NCI-H524 (cell line): ENCODE measurements at places on chromosomes 5 and 9.

DNA sequence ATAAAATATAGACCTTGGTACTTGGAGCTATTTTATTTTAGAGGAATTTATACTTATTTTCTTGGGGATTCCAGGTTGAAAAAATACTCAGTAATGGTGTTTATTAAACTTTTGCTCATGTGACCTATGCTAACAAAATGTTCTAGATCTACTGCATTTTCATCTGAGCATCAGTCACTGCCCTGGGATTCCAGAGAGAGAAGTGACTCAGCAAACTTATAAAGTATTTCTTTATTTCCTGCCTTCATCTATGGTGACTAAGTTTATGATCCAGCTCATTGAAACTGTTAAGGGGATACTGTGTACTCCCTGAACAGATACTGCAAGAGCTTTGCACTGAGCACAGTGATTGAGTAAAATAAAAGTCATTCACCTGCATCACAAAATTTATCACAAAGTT is 298.5 kb upstream of the CDH18 start:
- DNase-seq: no peak

DNA sequence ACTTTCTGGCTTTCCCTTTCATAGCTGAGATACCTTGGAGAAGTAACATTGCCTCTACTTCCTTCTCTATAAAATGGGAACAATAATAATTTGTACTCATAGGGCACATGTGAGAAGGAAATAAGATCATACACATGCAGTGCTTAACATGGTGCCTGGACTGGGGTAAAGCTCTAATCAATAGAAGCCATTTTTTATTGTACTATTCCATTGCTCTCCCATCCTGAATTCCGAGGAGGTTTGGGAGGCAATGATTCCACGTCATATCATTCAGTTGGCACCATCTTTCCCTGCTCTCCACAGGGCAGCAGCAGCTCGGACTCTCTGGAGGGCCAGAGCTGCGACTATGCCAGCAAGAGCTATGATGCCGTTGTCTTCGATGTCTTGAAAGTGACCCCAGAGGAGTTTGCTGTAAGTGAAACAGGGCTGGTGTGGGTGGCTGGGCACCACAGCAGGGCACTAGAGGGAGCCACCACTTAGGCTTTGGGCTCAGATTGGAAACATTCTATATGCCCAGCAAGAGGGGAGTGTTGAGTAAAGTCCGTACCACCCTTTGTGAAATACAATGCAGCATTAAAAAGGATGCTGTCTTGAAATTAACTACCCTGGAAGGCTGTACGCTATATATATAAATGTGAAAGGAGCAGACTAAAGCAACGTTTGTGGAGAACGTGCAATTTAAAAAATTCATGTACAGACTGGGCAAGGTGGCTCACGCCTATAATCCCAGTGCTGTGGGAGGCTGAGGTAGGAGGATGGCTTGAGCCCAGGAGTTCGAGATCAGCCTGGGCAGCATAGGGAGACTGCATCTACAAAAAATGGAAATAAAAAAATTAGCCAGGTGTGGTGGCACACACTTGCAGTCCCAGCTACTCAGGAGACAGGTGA is 51.2 kb downstream of the RALGPS1 start:
- DNase-seq: peak; percentile 43

DNA sequence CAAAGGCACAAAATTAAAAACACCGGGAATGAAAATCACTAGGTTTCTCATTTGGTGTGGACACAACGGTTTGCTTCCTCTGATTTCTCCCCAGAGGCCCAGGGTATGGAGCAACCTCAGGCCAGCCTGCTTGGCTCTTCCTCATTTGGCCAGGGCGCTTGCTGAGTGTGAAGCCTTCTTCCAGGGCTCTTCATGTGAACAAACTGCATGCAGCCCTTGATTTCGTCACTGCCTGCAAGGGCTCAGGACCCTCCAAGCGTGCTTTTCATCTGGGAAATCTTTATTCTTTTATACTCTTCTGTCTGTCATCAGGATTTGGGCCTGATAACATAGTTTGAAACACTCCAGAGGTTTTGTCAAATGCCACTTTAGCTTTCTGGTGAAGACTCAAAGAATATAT is 122.6 kb upstream of the KLF4 start:
- DNase-seq: no peak

DNA sequence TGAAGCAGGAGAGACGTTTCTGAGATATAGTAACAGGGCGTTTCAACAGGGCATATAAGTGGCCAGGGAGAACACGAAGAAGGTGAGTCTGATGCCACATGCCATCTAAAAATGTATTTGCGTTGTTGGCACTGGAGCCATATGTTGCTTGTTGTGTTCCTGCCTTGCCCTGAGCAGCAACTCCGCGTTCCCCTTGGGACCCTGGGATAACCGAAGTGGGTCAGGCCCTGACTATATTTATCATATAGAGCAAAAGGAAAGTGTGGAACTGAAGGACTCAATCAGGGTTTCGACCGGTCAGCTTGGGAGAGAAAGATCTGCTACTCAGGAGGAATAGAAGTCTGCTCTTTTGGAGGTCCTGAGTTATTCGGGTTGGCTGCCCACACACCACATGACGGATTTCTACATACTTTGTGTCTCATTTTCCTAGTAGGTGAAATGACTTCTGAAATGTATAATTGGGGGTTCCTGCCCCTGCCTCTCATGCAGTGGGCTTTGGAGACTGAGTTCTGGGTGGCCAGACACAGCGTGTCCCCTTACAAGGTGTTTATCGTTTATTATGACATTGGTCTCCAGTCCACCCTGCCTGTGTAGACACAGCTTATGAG is 3.0 kb downstream of the STC2 start:
- DNase-seq: peak; percentile 23

DNA sequence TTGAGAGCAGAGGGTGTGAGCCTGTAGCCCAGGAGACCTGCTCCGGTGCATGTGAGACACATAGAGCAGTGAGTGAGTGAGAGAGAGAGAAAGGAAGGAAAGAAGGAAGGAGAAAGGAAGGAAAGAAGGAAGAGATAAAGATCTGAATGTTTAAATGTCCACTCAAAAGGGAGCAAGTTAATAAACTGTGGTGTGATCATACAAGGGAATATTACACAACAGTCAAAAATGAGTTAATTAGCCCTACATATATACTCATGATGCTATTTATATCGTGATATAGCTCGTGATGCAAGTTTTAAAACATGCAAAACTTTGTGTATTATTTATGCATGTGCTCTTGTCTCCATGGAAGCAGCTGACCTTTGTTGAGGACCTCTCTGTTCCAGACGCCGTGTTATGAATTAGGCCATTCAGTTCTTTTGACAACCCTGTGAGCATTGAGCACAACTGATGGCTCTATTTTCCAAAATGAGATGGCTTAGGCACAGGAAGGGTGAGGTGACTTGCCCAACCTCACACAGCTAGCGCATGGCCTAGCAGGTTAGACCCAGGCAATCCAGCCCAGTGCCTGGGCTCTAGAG is 70.6 kb downstream of the HMCN2 start:
- no peak for DNase-seq

DNA sequence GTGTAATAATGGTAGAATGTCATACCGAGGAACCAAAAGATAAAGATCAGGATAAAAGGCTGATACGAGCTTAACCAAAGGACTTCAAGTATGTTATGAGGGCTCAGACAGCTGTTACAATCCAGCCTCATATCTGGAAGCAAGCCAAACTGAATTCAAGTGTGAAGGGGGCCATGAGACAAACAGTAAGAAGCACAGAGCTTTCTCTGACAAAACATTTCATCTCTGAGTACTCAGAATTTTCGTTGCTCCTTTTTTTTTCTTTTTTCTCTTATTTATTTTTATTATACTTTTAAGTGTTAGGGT is 52.9 kb upstream of the CD180 start:
- DNase-seq: peak; percentile 93

GRCh38 chr5:73783828-73784227 is 157.8 kb downstream of the ARHGEF28 start:
- no peak for DNase-seq

DNA sequence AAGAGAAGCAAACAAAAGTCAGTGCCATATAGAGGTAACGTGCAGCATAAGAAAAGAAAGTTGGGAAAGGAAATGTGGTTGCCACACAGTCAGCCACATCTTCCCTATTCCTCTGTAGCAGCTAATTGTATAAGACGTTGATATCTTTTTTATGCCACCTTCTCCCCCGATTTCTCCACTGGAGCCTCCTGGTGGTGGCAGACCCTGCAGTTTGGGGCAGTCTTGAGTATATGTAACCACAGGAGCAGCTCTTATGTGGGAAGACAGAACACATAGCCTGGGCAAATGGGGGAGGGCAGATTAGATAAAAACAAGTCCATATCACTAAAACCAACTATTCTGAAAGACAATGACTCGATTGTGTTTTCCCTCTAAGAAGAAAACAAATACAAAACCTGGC is 99.7 kb downstream of the PLCXD3 start:
- DNase-seq: no peak

DNA sequence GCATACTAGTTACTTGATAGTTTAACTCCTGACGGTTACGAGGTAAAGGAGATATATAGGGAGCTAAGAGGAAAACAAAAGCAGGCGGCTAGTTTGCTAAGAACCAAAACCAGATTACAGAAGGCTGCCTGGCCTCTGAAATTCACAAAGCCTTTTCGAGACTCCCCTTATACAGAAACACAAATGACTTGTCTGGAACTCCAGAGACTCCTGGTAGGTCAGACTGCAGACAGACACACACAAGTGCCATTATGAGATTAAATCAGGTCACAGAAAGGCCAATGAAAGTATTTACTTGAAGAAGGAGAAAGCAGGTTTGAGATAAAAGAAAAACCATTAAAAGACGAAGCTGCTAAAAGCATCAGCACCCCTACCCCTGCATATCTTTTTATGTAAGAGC is 142.5 kb upstream of the LRRTM2 start:
- DNase-seq: no peak

DNA sequence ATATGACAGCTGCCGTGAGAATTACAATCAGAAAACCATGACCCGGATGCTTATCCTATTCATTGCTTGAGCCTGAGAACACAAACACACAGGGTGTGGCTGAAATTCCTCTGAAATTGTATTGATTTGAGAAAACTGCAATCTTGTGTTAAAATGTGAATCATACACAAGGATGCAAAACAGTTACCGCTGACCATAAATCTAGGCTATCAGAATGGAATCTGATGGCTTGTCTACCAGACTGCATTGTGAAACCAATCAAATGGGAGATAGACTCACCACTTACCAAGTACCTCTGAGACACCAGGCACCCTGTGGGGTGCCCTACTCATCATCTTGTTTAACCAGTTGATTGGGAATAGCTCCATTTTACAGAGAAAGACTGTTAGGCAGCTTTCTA is 188.7 kb upstream of the MSX2 start:
- DNase-seq: no peak

DNA sequence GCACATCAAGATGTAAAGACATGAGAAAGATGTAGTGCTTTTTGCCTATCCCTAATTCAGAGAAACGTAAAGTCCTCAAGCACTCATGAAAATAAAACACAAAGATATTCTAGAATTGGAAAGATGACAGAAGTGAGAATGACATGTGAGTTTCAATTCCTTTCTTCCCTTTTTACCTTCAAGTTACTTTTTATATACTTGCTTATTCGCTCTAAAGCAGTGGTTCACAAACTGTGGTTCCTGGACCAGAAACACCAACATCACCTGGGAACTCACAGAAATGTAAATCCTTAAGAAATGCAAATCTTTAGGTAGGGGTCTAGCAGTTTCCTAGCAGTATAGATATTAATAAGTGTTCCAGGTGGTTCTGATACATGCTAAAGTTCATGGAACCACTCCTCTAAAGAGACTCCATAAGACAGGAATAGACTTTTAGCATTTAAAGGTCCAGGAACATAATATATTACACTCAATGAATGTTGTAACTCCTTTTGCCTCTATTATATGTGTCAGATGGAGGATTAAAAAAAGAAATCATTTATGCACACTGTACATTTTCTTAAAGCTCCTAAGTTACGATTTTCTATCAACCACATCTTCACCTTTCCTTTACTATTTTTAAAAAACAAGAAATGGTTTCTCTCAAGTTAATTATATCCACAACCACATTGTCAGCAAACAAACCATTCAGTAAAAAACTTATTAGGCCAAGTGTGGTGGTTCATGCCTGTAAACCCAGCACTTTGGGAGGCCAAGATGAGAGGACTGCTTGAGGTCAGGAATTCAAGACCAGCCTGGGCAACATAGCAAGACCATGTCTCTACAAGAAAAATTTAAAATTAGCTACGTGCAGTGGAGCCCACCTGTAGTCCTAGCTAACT is 39.9 kb downstream of the ERP44 start:
- DNase-seq: no peak

- no peak for DNase-seq
Observed at GRCh38 chr5:119742311-119742710, 113.0 kb downstream of the FAM170A start.

DNA sequence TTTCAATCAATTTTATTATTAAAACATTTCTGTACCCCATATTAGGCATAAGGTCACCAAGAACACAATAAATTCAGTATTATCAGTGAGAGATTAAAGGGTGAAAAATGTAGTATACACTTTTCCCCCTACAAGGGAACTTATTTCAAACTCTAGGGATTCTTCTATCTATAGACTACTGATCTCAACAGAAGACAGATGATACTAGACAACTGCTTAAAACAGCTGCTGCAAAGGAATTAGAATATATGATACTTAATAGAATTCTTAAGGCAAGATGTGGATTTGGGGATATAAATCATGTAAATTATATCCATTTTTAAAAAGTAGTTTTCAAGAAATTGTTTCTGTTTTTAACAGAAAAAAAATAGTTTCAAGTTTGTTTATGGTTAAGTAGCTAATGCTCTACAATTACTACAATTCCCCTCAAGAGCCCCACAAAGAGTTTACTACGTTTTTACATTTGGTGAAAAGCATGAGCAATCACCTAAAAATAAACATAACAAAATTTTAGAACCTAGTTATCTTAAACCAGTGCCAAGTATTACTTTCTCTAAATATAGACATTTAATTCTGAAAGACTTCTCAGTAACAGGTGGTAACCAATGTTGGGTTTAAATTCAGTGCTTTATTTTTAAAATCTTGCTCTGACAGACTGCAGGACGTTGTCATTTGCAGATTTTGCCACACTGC is 6.0 kb downstream of the KIF24 start:
- no peak for DNase-seq

DNA sequence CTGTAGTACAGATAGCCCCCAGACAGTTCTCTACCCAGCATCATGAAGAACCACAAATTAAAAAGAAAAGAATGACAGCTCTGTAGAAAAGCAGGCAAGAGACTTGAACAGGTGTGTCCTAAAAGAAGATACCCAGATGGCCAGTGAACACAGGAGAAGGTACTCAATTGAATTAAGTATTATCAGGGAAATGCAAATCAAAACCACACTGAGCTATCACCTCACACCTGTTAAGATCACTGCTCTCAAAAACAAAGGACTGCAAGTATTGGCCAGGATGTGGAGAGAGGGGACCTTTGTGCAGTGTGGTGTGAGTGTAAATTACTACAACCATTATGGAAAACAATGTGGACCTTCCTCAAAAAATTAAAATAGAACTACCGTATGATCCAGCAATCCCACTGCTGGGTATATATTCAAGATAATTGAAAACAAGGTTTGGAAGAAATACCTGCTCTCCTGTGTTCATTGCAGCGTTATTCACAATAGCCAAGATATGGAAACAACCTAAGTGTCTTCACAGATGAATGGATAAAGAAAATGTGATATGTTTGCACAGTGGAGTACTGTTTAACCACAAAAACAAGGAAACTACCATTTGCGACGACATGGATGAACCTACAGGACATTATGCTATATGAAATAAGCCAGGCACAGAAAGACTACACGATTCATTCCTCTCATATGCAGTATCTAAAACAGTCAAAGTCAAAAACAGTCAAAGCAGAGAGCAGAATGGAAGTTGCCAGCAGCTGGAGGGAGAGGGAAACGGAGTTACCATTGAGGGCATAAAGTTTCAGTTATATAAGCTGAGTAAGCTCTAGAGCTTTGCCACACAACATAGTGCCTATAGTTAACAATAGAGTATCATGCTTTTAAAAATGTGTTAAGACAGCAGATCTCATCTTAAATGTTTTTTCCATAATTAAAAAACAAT is 102.6 kb downstream of the WNK2 start:
- peak; percentile 46 for DNase-seq
